Central memory CD4-positive, alpha-beta T cell (primary cell): ENCODE measurements at places on chromosomes 5 and 9.

DNA sequence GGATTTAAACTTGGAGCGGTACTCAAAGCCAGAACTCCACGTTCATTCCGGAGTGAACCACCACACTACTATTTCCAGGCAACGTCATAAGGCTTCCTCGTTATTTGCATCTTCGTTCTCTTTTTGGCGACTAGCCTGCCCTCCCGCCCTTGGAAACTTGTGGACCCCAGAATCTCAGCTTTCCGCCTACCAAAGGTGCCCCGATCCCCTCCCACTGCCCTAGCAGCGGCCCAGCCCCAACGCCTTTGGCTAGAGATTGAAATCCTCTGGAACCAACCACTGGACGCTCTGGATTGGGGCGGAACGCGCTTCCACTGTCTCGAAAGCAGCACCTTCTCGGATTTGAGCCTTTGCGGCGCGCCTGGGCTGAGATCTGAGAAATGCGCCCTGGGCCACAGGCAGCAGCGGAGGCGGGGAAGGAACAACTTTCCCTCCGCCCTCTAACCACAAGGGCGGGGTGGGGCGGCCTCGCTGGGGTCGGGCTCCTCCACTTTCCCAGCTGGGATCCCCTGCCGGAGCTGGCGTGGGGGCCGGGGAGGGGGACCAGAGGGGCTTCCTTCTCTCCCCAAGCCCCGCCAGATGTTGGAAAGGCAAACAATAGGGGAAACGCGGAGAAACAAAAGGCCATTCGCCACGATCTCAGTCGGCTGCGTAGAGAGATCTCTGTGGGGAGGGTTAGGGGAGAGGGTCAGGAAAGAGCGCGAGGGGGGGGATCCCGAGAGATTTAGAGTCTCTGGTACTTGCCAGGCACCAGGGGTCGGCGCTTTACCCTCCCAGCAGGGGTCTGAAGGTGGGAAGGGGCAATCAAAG is 1.3 kb downstream of the MOB3B start:
- DNase-seq: peak; percentile 49

DNA sequence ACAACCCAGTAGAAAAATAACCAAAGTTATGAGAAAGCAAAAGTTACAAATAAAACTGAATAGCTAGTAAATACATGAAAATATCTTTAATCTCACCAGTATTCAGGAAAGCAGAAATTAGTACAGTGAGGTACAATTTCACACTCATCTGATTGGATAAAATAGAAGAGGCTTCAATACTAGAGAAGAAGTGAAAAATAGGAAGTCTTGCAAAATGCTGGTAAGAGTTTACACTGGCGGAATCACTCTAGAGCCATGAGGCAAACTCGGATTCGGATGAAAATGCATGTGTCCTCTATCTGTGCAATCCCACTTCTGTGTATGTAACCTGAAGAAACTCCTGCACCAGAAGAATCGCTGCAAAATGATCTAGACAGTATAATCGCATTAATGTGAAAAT is 128.9 kb downstream of the CCDC192 start:
- no peak for DNase-seq

GRCh38 chr5:171673328-171673727 is 112.3 kb upstream of the SMIM23 start:
- DNase-seq: no peak

DNA sequence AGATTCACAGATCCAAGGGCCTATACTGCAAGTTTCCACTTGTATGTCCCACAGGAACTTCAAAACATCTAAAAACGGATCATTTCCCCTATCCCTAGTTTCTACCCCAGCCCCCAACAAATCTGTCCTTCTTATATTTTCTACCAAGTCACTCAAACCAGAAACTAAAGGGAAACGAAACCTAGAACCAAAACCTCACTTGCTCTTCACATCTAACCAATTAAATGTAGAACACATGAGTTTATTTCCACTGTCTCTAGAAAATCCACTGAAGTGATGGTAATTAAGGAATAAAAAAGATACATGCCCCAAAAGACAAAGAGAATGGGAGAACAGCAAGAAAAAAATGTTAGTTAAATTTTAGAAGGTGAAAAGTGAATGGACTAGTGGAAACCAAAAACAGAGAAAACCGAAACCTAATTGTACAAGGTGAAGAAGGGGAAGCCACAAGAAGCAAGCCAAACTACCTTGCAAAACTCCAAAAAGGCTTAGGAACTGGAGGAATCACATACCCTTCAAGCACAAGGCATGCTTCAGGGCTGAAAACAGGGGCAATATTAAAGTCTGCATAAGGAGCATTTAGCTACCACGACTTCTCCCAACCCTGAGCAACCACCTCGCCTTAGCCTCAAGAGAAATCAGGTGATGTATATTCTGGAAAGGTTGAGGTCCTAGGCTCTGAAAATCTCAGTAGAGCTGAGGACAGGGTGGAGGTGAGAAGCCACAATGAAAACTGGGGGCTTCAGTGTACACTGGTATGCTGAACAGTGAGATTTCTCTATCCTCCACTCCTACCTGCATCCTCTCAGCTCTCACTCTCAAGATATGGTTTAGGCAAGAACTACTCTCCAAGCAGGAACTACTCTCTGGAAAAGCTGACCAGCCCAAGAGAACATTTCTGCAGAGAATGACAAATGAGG is 11.1 kb downstream of the SMU1 start:
- no peak for DNase-seq

DNA sequence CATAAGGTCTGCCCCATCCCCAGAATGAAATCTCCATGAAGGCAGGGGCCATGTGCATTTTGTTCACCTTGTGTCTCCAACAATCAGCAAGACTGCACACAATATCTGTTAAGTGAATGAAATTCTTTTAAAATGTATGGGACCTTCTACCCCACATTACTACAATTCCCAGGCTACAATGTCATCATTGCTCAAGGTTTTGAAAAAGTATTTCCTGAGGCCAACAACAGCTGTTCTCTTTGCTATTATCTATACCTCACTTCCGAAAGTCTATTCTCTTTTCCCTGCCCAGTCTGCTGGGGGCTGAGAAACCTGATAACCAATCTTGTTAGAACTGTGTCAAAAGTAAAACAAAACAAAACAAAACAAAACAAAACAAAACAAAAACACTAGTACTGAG is 29.2 kb downstream of the HOMER1 start:
- no peak for DNase-seq

DNA sequence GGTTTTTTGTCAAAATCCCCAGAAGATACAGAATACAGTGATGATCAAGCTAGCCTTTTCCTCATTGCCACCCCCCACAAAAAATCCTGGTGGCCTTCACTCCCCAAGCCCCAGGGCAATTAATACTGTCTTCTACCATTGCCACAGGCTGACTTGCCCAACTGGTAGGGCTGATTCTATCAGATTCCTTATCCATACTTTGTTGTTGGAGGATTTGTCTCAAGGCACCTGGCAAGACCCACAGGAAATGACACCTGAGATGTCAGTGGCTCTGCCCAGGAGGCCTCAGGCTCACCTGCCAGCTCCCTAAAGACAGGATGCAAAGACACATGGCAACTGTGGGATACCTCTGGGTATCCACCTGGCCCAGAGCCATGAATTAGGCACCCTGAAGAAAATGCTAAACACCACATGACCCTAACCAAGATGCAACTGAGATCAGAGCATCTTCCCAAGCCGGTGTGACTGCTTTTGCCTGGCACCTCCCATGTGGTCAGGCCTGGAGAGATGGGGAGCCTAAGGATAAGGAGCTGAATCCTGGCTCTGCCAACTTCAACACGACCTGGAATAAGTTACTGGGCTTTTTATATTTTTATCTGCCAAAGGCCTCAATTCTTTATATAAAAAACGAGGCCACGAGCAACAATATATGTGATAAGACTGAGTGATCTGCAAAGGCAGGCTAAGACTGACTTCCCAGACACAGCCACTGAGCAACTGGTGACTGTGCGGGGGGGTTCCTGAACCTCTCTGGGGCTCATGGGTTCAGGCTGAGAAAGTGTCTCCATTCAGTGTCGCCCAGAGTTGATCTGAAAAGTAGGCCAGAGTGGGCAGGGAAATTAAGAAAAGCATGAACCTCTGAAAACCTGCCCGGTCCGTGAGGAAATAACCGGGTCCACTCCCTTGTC is 944 bp downstream of the ATOX1 start:
- no peak for DNase-seq
